ENCODE measurements at places on chromosomes 4 and X. TPM values are rescaled to one million over a fixed set of nuclear protein-coding genes. Genes with fewer than 3 reads are reported as not detected.

The FGF16 gene
- not detected for total RNA-seq

The TCP11X2 gene
- total RNA-seq: 0.72 TPM

DNA sequence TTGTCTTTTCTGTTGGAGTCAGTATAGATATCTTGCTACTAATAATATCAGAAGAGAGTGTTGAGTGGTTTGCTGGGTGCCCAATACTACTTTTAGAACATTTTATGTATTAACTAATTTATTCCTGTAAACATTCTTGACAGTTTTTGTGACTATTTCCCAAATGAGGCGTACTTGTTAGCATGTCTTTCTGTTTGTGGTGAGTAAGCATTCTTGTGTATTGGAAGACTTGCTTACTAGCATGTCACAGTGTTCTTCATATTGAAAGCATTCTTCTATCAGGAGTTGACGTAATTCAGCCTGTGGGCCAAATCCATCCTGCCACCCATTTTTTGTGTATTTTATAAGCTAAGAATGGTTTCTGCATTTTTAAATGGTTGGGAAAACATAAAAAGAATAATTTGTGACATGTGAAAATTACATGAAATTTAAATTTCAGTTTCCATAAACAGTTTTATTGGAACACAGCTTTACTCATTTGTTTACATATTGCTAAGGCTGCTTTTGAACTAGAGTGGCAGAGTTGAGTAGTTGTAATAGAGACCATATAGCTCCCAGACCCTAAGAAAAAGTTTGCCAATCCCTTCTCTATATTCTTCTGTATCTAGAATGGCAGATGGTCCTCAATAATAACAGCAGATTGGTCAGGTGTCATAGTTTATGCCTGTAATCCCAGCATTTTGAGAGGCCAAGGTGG, 20.4 kb downstream of the REPS2 start:
- DNase-seq: no peak

DNA sequence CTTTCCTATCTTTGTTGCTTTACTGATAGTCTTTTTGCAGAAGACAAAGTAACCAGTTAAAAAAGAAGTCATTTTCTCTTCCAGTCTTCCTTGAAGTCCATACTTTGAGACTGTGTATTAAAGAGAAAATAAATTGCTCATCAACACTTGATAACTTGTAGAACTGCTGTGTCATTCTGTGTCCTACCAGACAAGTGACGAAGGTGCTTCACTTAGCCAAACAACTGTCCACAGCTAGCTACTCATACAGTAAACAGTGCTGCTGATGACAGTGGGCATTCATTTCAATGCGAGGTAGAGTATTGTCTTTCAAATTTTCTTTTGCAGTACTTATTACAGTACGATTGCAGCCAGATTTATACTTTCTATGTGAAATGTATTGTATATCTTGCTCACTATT, 11.5 kb downstream of the COL25A1 start:
- DNase-seq: no peak
